Right ventricle myocardium inferior (tissue), 1 donor: ENCODE measurements at places on chromosomes 11 and 22. TPM values are rescaled to one million over a fixed set of nuclear protein-coding genes. Genes with fewer than 3 reads are reported as not detected.

DNA sequence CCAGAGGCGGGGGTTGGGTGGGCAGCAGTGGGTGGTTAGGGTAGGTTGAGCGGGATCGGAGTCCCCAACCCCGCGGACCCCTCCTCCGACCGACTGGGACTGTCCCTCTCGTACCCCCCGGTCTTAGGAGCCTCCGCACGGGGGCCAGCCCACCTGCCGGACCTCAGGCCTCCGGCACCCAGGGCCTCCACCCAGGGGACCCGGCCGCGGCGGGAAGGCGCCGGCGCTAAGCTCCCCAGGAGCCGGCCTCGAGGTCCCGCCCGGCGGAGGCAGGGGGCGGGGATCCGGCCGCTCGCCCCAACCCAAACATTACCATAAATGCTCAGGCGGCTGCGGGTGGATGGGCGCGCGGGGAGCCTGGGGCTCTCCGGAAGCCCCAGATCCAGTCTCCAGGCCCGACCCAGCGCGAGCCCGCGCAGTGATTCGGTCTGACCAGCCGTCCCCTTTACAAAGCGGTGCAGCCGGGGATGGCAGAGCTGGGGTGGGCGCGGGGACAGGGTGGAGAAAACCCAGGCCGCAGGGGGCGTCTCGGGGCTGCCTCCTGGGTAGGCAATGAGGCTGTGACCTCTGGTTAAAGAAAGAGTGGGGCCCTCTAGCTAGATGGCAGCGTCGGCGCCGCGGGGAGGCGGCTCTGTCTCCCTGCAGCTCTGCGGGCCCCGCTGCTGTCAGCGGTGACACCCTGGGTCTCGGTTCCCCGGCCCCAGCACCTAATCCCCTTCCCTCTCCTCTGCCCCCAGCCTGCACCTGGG lies 4.0 kb upstream of the MCAM start:
- peak; percentile 61 for DNase-seq

- no peak for DNase-seq
Measured at GRCh38 chr11:96459751-96460150, 69.9 kb downstream of the JRKL start.

GRCh38 chr22:45493286-45493771 lies 9.4 kb upstream of the FBLN1 start:
- no peak for DNase-seq

GRCh38 chr11:20051469-20052399 lies 108.5 kb downstream of the DBX1 start:
- no peak for DNase-seq

DNA sequence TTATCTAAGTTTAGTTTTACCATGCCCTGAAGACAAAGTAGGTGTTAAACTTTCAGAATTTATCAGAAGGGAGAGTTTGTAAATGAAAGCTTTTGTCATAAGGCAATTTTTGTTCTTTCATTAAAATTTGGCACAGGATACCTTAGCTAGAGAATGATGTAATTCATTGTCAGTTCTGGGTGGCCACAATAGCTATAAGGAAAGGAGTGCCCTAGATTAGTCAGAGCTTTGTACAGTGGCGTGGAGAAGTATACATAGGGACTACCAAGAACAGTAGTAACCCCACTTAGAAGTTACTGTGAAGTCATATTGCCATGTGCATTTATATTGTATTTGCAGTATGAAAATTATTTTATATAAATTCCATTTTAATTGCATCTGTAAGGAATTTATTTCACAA lies 126.3 kb upstream of the CARD18 start:
- DNase-seq = no peak

DNA sequence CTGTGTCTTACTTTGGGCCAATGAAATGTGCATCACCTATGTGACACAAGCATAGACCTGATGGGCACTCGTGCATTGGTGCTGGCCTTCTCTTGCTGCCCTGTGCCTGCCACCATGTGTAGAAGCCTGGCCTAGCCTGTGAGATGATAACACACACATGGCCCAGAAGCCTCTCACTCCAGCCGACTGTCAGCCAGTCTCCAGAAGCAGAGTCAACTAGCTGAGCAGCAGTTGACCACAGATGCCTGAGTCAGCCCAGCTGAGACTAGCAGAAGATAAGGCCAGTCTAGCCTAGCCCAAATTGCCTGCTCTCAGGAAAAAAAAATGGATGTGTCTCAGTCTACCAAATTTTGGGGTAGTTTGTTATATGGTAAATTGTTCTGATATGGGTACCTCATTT lies 46.2 kb downstream of the CSNK2A3 start:
- DNase-seq = no peak

GRCh38 chr11:114616516-114616915 lies 20.9 kb upstream of the NXPE4 start:
- no peak for DNase-seq

GRCh38 chr11:82906236-82906635 lies 4.7 kb downstream of the DDIAS start:
- DNase-seq = no peak

GRCh38 chr22:19840955-19841640 lies 13.6 kb downstream of the GNB1L start:
- no peak for DNase-seq

- DNase-seq = no peak
Measured at GRCh38 chr11:72815110-72815618, 953 bp downstream of the ATG16L2 start.

GRCh38 chr22:19195796-19196731 lies 17.5 kb upstream of the SLC25A1 start:
- no peak for DNase-seq

GRCh38 chr11:102780491-102780918 lies at the start of gene MMP10:
MMP10 (minus strand) TSS chr11:102780628; CDS start chr11:102780591, 37 bp downstream.
- DNase-seq = no peak

- no peak for DNase-seq
Measured at GRCh38 chr22:39363751-39364515, 14.1 kb downstream of the SYNGR1 start.

GRCh38 chr22:30455075-30455840 lies 16.6 kb downstream of the SEC14L3 start:
- DNase-seq = no peak

DNA sequence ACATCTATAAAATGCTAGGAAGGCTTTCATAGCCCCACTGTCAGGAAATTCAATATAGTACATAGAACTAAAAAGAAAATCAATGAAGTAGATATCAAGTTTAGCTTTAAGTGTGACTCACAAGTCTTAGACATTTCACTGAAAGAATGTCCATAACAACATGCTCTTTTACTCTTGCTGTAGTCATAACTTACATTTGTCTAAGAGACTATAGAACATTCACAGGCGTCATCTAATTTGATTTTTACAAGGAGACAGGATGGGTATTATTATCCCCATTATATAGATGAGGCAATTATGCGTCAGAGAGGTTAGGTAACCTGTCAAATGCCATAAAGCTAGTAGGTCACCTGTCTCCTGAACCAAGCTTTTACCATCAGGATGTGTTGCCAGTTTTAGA lies 36.9 kb downstream of the BDNF start:
- no peak for DNase-seq

GRCh38 chr11:47723041-47723440 lies 7.9 kb upstream of the AGBL2 start:
- DNase-seq = no peak

DNA sequence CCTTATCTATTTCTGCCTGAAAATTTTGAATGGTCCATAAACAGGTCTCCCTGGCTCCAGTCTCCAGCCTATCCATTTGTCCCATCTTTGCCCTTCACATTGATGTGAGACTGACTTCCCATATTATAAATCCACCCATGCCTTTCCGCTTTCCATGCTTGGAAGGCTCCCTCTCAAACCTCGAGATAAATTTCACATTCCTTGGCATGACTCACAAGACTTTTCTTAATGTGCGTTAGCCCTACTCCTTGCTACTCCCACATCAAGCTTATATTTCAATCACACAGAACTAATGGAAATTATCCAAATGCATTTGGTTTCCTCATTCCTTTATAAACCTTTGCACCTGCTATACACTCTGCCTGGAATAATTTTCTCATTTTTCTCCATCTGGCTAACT lies 163.7 kb upstream of the NTM start:
- no peak for DNase-seq

- DNase-seq = no peak
Measured at GRCh38 chr11:36006556-36006955, 62.7 kb downstream of the LDLRAD3 start.

GRCh38 chr11:66419825-66420224 lies 1.0 kb upstream of the NPAS4 start:
- no peak for DNase-seq

DNA sequence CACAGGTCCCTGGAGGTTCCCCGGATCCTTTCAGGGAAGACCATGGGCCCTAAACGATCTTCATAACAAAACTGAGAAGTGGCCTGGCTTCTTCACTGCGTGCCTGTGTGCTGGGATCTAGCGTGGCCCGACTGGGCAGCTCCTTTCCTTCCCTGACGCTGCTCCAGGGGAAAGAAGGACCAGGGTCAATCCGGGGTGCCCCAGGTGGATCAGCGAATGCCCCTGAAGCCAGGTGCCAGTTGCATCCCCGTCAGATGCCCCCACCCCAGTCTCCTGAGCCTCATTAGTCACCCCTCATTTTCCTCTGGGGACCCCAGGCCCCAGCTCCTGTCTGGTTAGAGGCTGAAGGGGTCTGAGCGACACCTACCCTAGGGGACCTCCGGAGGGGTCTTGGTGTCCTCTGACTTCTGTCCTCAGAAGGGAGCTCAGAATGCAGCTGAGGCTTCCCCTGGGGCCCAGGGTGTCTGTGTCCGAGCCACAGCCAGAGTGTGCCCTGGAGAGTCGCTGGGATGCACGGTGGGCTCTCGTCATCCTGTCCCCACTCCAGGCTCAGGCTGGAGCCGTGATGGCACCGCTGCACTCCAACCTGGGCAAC lies 18.7 kb upstream of the MUC6 start:
- DNase-seq = peak; percentile 51

DNA sequence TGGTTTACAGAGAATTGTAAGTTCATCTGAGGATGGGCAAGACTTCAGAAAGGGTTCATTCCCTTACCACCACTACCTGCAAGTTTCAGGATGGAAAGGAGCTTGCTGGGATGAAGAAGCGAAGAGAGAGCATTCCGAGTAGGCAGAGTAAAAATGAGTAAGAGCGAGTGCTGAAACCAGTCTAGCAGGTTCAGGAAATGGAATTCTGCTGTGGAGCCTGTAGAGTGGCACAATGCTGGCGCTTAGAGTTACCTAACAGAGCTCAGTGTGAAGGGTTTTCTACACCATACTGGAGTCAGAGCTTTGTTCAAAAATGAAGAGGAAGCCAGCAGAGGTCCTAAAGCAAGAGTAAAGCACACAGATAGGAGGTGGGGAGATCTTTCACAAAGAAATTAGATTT lies 179.2 kb upstream of the ZC3H12C start:
- no peak for DNase-seq

LDHAL6A gene
- not detected for total RNA-seq

MIOX gene
- not detected for total RNA-seq

SGSM1 gene
- 7.5 TPM for total RNA-seq

MS4A3 gene
- not detected for total RNA-seq

SLC22A25 gene
- total RNA-seq = not detected

ALDH3B2 gene
- total RNA-seq = not detected

C22orf31 gene
- not detected for total RNA-seq
